Uterine smooth muscle cell (primary cell): ENCODE measurements at places on chromosomes 1 and 21. TPM values are rescaled to one million over a fixed set of nuclear protein-coding genes. Genes with fewer than 3 reads are reported as not detected.

CFH gene
- 51.7 and 62.7 TPM in 2 replicates for total RNA-seq

ILDR2 gene
- total RNA-seq: 0.11 TPM in 1 of 2 replicates, not detected in the other

PTPN7 gene
- total RNA-seq: under 0.01 TPM in 1 of 2 replicates, not detected in the other

KCNA2 gene
- not detected in 2 replicates for total RNA-seq

TBX19 gene
- 0.33 and 1.1 TPM in 2 replicates for total RNA-seq

FAM131C gene
- total RNA-seq: 0.33 and 0.50 TPM in 2 replicates

SNRNP40 gene
- total RNA-seq: 94.6 and 164 TPM in 2 replicates

GPR3 gene
- total RNA-seq: 0.37 and 1.2 TPM in 2 replicates

MAN1C1 gene
- total RNA-seq: 2.4 and 12.2 TPM in 2 replicates

SH2D1B gene
- total RNA-seq: under 0.01 TPM in 1 of 2 replicates, not detected in the other

TNFAIP8L2 gene
- not detected in 2 replicates for total RNA-seq

NHLH1 gene
- not detected in 2 replicates for total RNA-seq

HDGF gene
- total RNA-seq: 121 and 180 TPM in 2 replicates

MYBPHL gene
- not detected in 2 replicates for total RNA-seq

PYHIN1 gene
- not detected in 2 replicates for total RNA-seq

PIAS3 gene
- 6.3 and 7.7 TPM in 2 replicates for total RNA-seq

TNNT2 gene
- 0.11 TPM in 1 of 2 replicates, not detected in the other for total RNA-seq

CCDC181 gene
- total RNA-seq: 1.2 and 2.0 TPM in 2 replicates

APCS gene
- total RNA-seq: not detected in 2 replicates

VWA5B1 gene
- not detected in 2 replicates for total RNA-seq

SLC2A5 gene
- total RNA-seq: 2.3 and 6.1 TPM in 2 replicates

OR2L5 gene
- under 0.01 and 0.12 TPM in 2 replicates for total RNA-seq

RIMKLA gene
- total RNA-seq: under 0.01 and 0.12 TPM in 2 replicates

ADSS2 gene
- 53.7 and 59.8 TPM in 2 replicates for total RNA-seq

CSMD2 gene
- total RNA-seq: 5.8 and 10.1 TPM in 2 replicates

GBP5 gene
- total RNA-seq: not detected in 2 replicates

GBP7 gene
- total RNA-seq: 0.12 TPM in 1 of 2 replicates, not detected in the other

NID1 gene
- 94.4 and 113 TPM in 2 replicates for total RNA-seq

SFN gene
- 0.12 and 0.33 TPM in 2 replicates for total RNA-seq

LCE3A gene
- total RNA-seq: not detected in 2 replicates

OXCT2 gene
- 2.2 and 4.5 TPM in 2 replicates for total RNA-seq

LYPD8 gene
- not detected in 2 replicates for total RNA-seq

CADM3 gene
- total RNA-seq: 0.12 and 0.22 TPM in 2 replicates

GJB3 gene
- under 0.01 TPM in 1 of 2 replicates, not detected in the other for total RNA-seq

FCN3 gene
- total RNA-seq: not detected in 2 replicates

TCHHL1 gene
- not detected in 2 replicates for total RNA-seq

GPA33 gene
- total RNA-seq: not detected in 2 replicates

SH2D5 gene
- 23.7 and 29.5 TPM in 2 replicates for total RNA-seq

RIPPLY3 gene
- not detected in 2 replicates for total RNA-seq

F5 gene
- not detected in 2 replicates for total RNA-seq

SIK1 gene
- total RNA-seq: 0.66 and 1.1 TPM in 2 replicates

CBS gene
- total RNA-seq: 33.1 and 138 TPM in 2 replicates

CKS1B gene
- total RNA-seq: 77.5 and 224 TPM in 2 replicates

TLR5 gene
- under 0.01 TPM in 1 of 2 replicates, not detected in the other for total RNA-seq

DTL gene
- total RNA-seq: 6.9 and 21.2 TPM in 2 replicates

PLA2G2C gene
- under 0.01 TPM in 1 of 2 replicates, not detected in the other for total RNA-seq

GPR37L1 gene
- total RNA-seq: not detected in 2 replicates

FOXO6 gene
- under 0.01 TPM in 1 of 2 replicates, not detected in the other for total RNA-seq

SYT14 gene
- 3.3 and 4.4 TPM in 2 replicates for total RNA-seq

DARS2 gene
- 19.4 and 29.4 TPM in 2 replicates for total RNA-seq

CDCA8 gene
- total RNA-seq: 5.2 and 27.9 TPM in 2 replicates

KIF17 gene
- 2.7 and 4.6 TPM in 2 replicates for total RNA-seq

CD164L2 gene
- total RNA-seq: not detected in 2 replicates

CFAP141 gene
- total RNA-seq: not detected in 2 replicates

FCRL5 gene
- not detected in 2 replicates for total RNA-seq

CELA2B gene
- total RNA-seq: not detected in 2 replicates

OR2M5 gene
- total RNA-seq: not detected in 2 replicates

IL19 gene
- not detected in 2 replicates for total RNA-seq
